ENCODE measurements at places on chromosomes 11 and 22.

GRCh38 chr11:9887472-9887871 is 223.6 kb downstream of the SWAP70 start:
- no peak overlapping the region for H3K4me3 ChIP-seq
- H3K36me3 ChIP-seq, result no peaks in the 10 kb centered on the region
- H3K4me1 ChIP-seq, result no peaks in the 10 kb centered on the region
- no peak overlapping the region for H3K27ac ChIP-seq
- H3K27me3 ChIP-seq, result no peaks in the 10 kb centered on the region
- no peak for DNase-seq

DNA sequence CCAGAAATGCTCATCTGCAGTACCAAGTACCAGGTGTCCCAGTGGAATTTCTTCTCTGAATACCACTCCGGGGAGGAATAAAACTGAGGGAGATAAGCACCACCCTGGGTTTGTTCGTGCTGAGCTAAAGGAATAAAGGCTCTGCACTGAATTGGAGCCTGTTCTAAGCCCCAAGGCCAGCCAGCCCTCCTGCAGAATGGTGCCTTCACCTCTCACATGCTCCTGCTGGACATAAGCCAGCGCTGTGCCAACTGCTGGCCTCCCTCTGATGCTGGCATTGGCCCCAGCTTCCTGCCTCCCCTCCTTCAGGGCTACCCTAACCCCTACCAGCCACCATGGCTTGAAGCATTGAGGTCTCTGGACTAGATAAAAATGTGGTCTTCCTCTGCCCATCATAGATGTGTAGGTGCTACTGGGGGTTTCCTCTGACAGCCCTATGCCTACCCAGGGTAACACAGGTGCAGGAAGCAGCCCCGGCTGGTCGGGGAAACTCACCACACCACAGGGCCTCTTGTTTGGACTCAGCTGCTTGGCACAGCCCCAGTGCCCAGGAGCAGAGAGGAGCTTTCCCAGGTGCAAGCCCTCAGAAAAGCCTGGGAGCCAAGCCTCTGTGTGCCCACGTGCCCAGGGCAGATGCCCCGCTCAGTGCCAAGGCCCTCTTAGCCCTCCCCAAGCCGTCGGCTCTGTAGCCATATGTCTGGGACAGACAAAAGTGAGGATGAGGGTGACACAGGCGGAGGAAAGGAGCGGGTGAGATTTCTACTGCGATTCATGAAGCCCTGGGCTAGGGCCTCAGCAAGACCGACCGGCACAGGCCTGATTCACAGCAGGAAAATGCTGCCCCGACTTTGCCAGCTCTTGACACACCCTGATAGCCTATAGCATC is 34.1 kb upstream of the JAM3 start:
- H3K27ac ChIP-seq, result no peak overlapping the region
- peaks cover 46% of the 10 kb centered on the region for H3K4me1 ChIP-seq
- no peaks in the 10 kb centered on the region for H3K36me3 ChIP-seq

DNA sequence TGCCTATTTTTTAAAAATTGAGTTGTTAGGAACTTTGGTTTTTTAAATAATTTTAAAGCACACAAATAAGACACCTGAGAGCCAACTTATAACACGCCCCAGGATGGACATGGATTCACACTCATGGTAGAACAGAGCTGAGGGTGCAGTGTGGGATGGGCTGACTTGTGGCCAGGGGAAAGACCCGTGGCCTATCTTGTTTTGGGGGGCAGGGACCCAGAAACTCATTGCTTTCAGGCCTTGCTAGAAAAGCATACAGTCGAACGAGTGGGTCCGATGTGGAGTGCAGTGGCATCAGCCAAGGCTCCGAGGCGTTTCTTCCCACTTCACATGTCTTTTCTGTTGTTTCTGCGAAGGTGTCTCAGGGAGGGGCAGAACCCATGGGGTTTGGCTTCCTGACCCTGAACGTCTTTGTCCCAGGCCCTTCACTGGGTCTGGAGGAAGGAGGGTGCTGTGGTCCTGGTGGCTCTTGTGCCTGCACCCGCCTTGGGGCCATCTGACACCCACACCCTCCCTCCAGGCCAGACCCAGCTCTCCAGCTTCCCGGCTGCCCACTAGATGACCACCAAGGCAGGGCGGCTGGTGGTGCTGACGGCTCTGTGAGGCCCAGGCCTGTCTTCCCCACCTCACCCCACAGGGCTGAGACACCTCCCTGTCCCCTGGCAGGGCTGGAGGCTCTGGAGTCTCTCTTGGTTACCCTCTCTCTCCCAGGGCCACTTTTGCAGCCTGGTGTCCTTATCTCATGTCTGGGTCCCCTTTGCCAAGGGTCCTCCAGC is 120.8 kb downstream of the KCNQ1 start:
- H3K4me3 ChIP-seq, result no peak overlapping the region
- no peaks in the 10 kb centered on the region for H3K36me3 ChIP-seq
- H3K27me3 ChIP-seq, result no peaks in the 10 kb centered on the region

GRCh38 chr22:37519268-37520195 is at the start of gene CARD10:
Gene CARD10 (minus strand): TSS chr22:37519415. CDS start chr22:37519200, 215 bp downstream.
- peaks cover 6% of the 10 kb centered on the region for H3K4me1 ChIP-seq
- H3K27me3 ChIP-seq, result peaks cover 15% of the 10 kb centered on the region
- no peak within 1 kb of the TSS for H3K27ac ChIP-seq
- no peak for DNase-seq
- H3K4me3 ChIP-seq, result peak within 1 kb of the TSS; percentile 28
